ENCODE measurements at places on chromosomes 3 and 15.

- no peak for DNase-seq
Measured at GRCh38 chr3:97958396-97958795, 13.8 kb downstream of the RIOX2 start.

GRCh38 chr15:81789403-81789802 lies 256.4 kb downstream of the MEX3B start:
- DNase-seq = no peak

DNA sequence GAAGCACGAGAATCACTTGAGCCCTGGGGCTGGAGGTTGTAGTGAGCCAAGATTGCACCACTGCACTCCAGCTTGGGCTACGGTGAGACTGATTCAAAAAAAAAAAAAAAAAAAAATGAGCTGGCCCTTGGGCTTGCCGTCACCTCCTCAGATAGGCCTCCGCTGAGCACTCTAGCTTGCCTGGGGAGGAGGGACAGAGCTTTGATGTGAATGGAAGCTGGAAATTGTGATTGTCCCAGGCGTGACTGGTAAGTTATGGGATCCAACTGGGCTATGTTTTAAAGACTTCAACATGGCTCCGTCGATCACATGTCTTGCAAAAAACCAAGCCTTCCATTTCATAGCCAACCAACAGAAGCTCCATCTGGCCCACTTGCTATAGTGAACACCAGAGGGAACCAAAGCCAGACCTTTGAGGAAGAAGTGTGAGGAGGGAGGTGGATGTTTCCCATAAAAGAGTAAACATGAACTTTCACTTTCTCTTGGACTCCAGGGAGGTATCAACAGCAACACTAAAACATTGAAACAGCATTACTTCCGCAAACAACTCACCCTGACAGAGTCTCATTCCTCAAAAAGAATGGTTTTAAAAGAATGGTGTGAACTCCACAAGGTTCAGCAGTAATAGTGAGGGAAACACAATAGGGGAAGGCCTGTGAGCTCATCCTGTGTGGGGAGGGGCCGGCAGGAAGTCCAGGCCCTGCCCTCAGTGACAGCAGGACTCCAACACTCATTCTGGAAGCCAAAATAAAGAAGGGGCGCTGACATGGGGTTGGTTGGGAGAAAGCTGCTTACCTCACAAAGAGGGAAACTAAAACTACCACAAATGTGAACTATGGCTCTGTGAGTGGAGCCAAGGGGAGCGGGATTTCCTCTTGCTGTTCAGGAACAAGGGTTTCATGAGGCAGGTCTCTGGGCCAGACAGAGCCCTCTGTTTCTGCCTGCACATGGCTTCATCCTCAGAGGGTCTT lies 59.2 kb upstream of the IL12A start:
- DNase-seq = no peak

- DNase-seq = no peak
Measured at GRCh38 chr3:120425572-120426250, 25.1 kb downstream of the FSTL1 start.

GRCh38 chr15:64772488-64772887 lies 2.9 kb downstream of the RBPMS2 start:
- DNase-seq = no peak

GRCh38 chr15:78414621-78415250 lies 23.3 kb upstream of the IREB2 start:
- DNase-seq = no peak

DNA sequence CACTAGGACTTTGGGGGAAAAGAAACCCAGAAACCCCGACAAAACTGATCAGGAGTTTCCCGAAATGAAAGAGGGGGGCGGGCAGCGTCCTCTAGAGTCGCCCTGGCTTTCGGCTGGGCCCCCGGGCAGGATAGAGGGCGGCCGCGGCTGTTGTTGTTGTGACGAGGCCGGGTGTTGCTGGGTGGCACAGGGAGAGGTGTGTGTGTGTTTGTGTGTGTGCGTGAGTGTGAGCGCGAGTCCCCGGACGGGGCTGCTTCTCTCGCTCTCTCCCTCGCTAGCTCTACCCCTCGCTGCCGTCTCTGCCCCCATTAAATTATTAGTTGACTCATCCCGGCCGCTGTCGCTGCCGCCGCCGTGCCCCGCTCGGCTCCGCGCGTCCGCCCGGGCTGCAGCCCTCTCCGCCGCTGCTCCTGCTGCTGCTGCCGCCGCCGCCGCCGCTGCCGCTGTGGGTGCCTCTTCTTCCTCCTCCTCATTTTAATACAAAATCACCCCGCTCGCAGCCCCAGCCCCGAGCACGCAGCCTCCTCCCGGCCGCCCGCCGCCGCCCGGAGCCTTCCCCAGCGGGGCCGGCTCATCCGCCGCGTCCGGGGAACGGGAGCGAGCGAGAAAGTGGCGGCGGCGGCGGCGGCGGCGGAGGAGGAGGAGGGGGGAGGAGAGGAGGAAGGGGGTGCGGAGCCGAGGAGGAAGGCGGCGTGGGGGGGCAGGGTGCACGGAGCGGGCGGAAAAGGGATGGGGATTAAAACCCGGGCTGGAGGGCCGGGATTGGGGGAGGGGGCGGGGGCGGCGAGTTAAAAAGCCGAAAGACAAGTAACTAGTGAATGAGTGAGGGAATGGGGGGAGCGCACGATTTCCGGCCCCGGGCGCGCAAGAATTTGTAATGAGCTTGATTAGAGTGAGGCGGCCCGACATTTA lies at the start of gene SATB1:
Gene SATB1, minus strand, starts transcription at position 611 of the 912 bp plus-strand sequence. CDS start 4,372 bp downstream, outside the sequence.
- DNase-seq = peak; percentile 63

DNA sequence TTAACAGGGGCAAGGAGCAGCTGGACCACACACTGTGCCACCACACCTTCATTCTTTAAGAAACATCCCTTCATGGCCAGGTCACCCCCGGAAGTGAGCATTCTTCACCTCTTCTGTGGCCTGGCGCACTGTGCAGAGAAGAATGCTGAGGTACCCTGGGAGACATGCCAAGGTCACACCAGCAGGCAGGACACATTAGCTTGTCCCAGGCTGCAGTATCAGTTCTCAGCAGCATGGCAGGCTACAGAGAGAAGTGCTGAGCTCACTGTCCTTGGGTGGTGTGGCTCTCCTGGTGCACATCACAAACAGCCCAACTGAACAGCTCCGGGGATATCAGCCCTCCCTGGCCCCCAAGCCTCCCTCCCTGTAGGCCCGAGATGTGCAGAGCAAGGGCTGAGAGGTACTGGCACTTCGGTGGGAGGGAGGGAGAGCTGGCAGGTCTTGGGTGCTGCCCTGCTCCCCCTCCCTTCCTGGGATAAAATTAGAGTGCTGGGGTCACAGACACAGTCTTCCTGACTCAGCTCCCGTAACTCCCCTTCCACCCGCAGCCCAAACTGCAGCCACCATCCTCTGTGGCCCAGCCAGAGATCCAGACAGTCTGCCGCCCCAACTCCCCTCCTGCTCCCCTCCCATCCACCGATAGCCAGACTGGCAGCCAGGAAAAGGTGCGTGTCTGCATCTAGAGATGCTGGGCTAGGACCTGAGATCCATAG lies 13.4 kb downstream of the SEMA7A start:
- DNase-seq = no peak

- no peak for DNase-seq
Measured at GRCh38 chr3:46607603-46608028, 4.7 kb upstream of the FAM240A start.

DNA sequence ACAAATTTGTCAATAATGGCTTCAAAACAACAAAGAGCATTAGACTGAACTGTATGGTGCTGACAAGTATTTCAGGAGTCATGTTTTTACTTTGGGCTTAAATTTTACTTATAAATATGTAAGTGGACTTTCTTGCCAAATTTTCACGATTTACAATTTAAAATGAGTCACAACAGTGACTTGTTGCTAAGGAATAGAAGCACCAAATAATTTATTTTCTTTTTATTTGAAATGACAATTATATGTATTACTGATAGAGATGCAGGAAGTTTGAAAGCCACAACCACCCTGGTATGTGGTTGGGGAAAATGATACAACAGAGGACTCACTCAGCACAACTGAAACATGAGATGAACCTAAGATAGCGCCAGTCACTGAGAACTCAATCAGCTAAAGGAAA lies 90.3 kb downstream of the FMN1 start:
- peak; percentile 14 for DNase-seq

- DNase-seq = no peak
Measured at GRCh38 chr3:63514678-63515077, 137.8 kb upstream of the SNTN start.

DNA sequence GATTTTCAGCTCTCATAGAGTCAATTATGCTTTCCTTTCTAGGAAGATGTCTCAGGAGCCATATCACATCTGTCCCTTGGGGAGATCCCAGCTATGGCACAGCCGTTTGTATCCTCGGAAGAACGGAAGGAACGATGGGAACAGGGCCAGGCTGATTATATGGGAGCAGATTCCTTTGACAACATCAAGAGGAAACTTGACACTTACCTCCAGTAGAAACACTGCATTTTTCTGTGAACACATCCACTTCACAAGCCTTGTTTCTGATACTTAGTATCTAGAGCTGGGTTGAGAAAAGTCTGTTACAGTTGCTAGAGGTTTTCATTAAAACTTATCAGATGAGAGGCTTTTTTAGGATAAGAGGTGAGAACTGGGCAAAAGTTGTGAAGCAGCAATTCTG lies 35.4 kb downstream of the GYG1 start:
- no peak for DNase-seq
